ENCODE measurements at places on chromosomes 2 and 18.

DNA sequence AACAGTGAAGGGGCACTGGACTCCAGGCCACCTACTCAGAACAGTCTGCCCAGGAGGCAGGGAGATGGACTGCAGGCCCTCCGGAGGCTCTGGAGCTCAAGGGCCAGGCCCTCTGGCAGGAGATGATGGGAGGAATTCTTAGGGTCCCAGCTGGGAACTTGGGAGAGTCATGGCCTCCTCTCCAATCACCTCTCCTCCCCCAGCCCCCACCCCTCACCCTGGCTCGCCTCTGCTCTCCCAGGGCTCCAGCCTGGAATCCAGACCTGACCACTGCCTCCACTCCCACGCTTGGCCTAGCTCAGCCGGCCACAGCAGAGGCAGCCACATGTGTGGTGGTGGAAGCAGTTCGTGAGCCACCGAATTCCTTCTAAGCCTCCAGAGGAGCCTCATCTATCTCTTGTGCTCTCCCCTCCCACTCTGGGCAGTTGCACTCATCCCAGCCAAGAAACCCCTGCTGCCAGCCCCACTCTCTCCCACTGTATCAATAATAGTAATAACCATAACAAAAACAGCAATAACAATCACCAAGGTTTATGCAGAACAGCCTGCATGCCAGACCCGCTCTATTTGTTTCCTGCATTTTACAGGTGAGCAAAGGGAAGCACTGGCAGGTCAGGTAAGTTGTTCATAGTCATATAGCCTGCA is 67.4 kb downstream of the TNS1 start:
- DNase-seq = no peak

- DNase-seq = no peak
These were observed 148.7 kb downstream of the CABLES1 start for GRCh38 chr18:23283916-23284430.

DNA sequence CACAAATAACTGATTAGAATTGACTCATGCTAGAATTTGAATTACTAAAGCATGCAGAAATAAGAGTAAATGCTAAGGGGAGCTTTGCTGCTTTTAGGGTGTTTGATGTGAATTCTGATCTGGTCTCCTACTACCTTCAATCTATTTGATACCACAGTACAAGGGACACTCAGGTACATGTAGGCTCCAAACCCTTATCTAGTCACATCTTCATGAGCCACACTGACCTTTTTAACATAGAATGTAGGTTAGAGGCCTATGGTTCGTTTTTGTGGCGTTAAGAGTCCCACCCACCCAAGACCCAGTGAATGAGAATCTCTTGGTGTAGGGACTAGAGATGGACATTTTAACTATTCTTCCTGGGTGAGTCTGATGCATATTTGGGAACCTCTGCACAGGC is 65.7 kb downstream of the PLCL1 start:
- no peak for DNase-seq

DNA sequence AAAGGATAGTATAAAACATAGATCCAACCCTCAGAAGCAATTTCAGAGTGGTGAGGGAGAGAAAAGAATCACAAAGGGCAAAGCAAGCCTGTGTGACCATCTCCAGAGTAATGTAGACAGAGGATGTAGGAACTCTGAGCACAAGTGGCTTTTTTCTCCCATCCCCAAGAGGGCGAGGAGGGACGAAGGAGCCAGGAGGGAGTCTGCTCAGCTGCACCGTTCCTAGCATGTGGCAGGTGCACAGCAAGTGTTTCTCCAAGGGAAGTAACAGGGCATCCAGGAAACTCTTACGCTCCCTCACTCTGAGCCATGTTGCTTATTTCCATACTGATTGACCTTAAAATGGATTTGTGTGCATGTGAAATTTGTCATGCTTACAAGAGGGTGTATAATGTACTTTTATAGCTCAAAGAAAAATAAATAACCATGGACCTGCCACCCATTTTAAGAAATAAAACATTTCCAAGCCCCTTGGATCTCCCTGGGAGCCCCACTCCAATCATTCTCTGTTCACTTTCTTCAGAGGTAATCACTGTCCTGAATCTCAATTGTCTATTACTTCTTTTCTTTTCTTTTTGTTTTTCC is 37.8 kb upstream of the SEC11C start:
- DNase-seq = no peak

DNA sequence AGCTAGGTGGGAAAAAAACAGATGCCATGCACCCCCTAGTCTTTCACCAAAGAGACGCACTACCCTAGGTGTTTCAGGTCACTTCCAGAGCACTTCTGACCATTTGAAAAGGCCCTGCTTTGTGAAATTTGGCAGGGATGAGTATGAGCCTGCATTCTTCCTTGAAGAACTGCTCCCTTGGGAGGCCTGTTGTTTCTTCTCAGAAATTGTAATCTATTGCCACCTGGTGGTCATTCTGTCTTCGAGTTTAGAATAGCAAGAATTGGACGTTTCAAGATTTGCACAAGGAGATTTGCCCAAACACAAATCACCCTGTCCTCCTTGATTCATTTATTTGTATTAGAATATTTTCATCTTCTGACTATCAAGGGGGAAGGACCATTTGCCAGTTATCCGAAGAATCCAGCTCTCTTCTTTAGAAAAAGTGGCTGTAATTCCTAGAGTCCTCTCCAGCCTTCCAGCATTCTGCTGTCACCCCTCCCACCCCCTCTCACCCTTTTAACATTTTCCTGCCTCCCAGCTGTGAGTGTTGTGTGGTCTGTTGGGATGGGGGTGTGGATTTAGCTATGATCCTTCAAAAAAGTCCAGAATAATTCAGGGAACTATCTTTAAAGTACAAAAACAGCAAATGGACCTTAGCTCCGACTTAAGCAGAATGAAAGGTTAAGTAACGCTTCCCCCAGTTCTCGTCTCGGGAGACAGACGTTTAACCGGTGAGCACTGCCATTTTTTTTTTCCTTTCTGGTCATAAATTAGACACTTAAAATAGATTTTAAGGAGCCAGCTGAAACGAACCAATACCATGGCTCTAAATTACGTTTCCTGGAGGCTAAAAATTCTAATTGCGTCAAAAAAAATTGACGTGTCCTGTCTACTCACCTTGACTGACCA is 3.7 kb upstream of the GAD1 start:
- no peak for DNase-seq

- no peak for DNase-seq
These were observed 1389.1 kb upstream of the TMEFF2 start for GRCh38 chr2:193583638-193584400.

DNA sequence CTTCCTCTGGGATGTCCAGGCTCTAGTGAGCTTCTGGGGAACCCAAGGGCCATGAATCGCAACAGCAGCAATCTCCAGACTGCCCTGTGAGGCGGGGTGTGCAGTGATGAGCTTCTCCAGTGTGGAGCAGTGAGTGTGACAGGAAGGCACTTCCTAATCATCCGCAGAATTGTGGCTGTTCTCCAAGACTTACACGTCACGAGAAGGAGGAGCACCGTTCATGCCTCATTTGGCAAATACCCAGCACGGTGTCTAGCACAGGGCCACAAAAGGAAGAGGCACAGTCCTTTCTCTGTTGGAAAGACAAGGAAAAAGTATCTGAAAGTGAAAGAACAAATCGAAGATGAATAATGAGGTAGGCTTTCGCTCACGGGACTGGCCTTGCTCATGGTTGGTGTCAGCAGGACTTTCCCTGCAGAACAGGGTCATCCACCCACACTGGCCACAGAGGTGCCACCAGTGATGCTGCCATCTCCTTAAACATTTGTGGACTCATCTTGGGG is 125.1 kb upstream of the HAAO start:
- DNase-seq = no peak

DNA sequence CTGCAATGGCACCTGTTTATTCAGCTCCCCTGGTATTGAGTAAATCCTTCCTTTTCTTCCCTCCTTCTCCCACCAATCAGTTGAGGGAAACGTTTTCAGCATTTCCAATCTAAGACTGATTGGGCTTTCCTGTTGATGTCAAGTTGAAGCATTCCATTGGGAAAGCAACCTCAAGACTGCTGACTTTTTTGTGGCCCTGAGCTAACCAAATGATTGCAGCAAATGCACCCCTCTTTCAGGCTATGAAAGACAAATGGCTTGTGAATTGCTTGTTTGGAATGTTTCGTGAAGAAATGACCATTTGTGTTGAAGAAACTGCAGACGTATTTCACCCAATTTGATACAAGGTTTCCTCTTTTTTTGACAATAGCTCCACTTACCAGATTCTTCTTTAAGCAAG is 303.5 kb downstream of the EPHA4 start:
- no peak for DNase-seq

GRCh38 chr18:51251625-51252024 is 54.1 kb upstream of the MEX3C start:
- no peak for DNase-seq
